ENCODE measurements at places on chromosomes 16 and 17.

DNA sequence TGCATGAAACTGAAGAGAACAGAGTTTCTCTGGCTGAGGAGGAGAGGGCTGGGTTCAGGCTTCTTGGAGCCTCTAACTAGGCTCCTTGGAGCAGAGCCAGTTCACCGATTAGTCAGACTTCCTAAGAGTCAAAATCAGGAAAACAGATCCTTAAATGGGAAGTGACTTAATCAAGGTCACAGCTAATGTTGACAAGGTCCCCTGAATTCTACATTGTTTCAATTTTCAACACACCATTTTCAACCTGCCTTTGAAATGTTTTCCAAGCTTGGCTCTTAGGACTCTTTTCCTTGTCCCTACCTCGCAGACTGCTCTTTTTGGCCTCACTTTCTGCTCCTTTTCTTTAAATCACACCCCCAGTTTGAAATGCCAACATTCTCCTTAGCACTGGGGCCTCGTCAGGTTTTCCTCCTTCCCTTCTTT lies 16.3 kb downstream of the MYL4 start:
- H3K4me1 ChIP-seq: peaks cover 2% of the 10 kb centered on the region
- H3K4me3 ChIP-seq: no peak overlapping the region
- no peaks in the 10 kb centered on the region for H3K27me3 ChIP-seq
- no peak for DNase-seq

- H3K4me1 ChIP-seq: no peaks in the 10 kb centered on the region
- H3K27ac ChIP-seq: no peak overlapping the region
- no peaks in the 10 kb centered on the region for H3K36me3 ChIP-seq
- H3K27me3 ChIP-seq: no peaks in the 10 kb centered on the region
These were observed 62.8 kb upstream of the HS3ST2 start for GRCh38 chr16:22751104-22751667.

DNA sequence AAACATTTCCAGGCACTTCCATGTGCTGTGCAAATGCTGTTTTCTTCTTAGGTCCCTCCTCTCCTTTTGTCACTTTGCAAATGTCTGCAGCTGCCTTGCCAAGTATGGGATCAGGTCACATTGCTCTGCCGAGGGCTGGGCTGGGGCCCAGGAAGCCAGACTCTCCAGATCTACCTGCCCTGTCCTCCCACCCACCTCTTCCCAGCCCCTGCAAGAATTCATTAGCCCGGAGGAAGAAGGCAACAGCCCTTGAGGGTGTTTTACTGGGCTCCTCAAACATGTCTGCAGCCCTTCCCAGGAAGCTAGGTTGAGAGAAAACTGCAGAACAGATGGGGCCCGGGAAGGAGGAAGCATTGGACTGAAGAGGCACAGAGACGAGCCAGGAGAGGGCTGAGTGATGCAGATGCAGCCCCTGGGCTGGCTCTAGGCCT lies 47.1 kb downstream of the WSB1 start:
- H3K4me1 ChIP-seq: peaks cover 8% of the 10 kb centered on the region
- H3K27me3 ChIP-seq: no peaks in the 10 kb centered on the region
- DNase-seq: no peak
- H3K4me3 ChIP-seq: no peak overlapping the region
- no peaks in the 10 kb centered on the region for H3K36me3 ChIP-seq

GRCh38 chr17:81499601-81499970 lies 13.0 kb downstream of the ACTG1 start:
- no peaks in the 10 kb centered on the region for H3K36me3 ChIP-seq
- H3K4me3 ChIP-seq: no peak overlapping the region
- no peaks in the 10 kb centered on the region for H3K27me3 ChIP-seq
- no peak for DNase-seq

DNA sequence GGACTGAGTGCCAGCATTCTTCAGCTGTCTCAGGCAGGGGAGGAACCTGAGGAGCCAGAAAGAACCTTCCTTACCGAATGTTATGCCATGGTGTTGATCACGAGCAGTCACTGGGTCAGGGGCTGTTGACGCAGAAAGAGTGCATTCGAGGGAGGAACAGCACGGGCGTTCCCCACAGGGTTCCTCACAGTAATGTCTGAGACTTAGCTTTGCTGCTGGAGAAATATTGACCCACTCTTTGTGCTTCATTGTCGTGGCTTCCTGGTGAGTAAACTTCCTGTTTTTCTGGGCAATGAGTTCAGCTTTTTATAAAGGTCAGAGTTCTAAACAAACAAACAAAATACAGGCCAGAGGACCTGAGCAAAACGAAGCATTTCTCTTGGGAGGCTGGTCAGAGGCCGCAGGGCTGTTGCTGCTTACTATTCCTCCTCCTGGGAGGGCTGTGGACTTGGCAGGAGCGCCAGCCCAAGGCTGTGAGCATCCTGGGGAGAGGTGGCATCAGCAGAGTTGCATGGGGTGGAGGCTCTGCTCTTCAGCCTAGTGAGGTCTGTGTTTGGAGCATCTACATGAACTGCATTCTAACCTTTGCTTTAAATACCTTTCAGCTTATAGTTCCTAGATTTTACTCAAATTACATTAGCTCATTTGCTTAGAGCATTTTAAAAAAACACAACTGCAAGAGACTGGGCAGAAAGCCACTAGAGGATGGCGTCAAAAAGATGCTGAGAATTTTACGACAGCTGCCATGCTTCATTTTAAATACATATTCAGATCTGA lies 143.1 kb upstream of the CACNG5 start:
- H3K4me1 ChIP-seq: no peaks in the 10 kb centered on the region
- H3K27ac ChIP-seq: no peak overlapping the region
- no peak for DNase-seq
- H3K4me3 ChIP-seq: no peak overlapping the region
- H3K27me3 ChIP-seq: no peaks in the 10 kb centered on the region
- H3K36me3 ChIP-seq: no peaks in the 10 kb centered on the region

- no peak overlapping the region for H3K4me3 ChIP-seq
- no peak overlapping the region for H3K27ac ChIP-seq
- H3K36me3 ChIP-seq: no peaks in the 10 kb centered on the region
- DNase-seq: no peak
- peaks cover 5% of the 10 kb centered on the region for H3K4me1 ChIP-seq
- no peaks in the 10 kb centered on the region for H3K27me3 ChIP-seq
These were observed 65.7 kb upstream of the METRNL start for GRCh38 chr17:83013779-83014117.

DNA sequence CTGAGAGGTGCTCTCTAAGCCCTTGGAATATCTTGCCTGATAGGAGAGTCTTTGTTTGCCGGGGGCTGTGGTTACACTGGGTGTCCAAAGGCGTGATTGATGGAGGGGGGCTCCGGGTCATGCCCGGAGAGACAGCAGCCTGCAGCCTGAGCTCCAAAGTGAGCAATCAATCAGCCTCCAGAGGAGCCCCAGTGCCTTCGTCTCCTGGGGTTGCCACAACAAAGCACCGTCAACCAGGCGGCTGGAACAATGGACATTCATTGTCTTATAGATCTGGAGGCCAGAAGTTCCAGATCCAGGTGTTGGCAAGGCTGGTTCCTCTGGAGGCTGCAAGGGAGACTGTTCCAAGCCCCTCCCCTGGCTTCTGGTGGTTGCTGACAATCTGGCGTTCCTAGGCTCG lies 24.0 kb upstream of the GINS2 start:
- no peak for DNase-seq
- H3K27ac ChIP-seq: no peak overlapping the region
- H3K36me3 ChIP-seq: no peaks in the 10 kb centered on the region
- H3K27me3 ChIP-seq: 0 out of 2 replicates have a peak, but pooled peaks cover 2% of the 10 kb centered on the region
- H3K4me1 ChIP-seq: no peaks in the 10 kb centered on the region
- H3K4me3 ChIP-seq: no peak overlapping the region

- H3K27ac ChIP-seq: no peak overlapping the region
- no peaks in the 10 kb centered on the region for H3K36me3 ChIP-seq
- H3K4me1 ChIP-seq: no peaks in the 10 kb centered on the region
- no peak for DNase-seq
- no peak overlapping the region for H3K4me3 ChIP-seq
These were observed 106.5 kb upstream of the COX10 start for GRCh38 chr17:13962716-13963240.

GRCh38 chr17:19773534-19773933 lies 25.4 kb upstream of the ALDH3A1 start:
- H3K4me3 ChIP-seq: no peak overlapping the region
- no peaks in the 10 kb centered on the region for H3K4me1 ChIP-seq
- no peaks in the 10 kb centered on the region for H3K36me3 ChIP-seq
- no peaks in the 10 kb centered on the region for H3K27me3 ChIP-seq
- DNase-seq: no peak

DNA sequence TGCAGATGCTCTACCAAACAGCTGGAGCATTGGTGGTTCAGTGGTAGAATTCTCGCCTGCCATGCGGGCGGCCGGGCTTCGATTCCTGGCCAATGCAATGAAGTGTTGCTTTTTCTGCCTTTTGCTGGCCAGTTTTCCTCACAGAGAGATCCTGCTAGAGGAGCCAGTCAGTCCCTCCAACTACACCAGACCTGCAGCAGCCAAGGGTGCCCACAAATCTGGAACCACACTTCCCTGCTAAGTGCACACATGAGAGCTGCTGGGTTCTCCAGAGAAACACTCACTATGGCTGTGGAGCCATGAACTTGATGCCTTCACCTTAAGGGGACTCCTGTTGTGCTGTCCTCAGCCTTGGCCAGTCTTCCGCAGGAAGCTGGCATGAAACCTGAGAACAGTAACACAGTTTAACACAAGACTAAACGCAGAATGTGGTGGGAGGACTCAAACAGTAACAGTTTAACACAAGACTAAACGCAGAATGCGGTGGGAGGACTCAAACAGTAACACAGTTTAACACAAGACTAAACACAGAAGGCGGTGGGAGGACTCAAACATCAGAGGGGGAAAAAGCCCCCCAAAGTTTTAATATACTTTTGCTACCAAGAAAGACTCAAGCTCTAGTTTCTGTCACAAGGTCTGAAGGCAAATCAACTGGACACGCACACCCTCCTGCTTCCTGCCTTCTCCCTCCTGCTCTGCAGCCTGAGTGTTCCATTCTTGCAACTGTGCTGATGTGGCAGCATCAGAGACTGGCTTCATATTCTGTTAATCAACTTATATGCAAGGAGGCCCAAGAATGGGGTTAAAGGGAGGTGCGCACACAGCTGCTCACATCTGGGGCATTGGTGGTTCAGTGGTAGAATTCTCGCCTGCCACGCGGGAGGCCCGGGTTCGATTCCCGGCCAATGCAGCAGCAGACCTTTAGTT lies 12.0 kb downstream of the VAC14 start:
- H3K36me3 ChIP-seq: peaks cover 14% of the 10 kb centered on the region
- no peaks in the 10 kb centered on the region for H3K27me3 ChIP-seq
- H3K4me3 ChIP-seq: no peak overlapping the region

DNA sequence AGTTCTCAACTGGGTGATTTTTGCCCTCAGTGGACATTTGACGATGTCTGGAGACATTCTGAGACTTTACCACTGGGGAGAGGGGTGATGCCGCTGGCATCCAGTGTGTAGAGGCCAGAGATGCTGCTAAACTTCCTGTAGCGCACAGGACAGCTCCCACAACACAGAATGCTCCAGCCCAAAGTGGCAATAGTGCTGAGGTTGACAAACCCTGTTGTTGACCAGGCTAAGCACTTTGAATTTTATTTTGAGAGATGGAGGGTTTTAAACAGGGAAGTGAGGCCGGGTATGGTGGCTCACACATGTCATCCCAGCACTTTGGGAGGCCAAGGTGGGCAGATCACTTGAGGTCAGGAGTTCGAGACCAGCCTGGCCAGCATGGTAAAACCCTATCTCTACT lies 44.0 kb downstream of the SYT17 start:
- H3K36me3 ChIP-seq: no peaks in the 10 kb centered on the region
- H3K27ac ChIP-seq: no peak overlapping the region
- H3K4me3 ChIP-seq: no peak overlapping the region

GRCh38 chr16:80287674-80288073 lies 253.1 kb upstream of the DYNLRB2 start:
- no peak overlapping the region for H3K27ac ChIP-seq
- no peak overlapping the region for H3K4me3 ChIP-seq
- H3K36me3 ChIP-seq: no peaks in the 10 kb centered on the region
- H3K4me1 ChIP-seq: no peaks in the 10 kb centered on the region
- DNase-seq: no peak

GRCh38 chr17:34670618-34671017 lies 91.2 kb downstream of the TMEM132E start:
- DNase-seq: no peak
- no peak overlapping the region for H3K27ac ChIP-seq
- H3K4me3 ChIP-seq: no peak overlapping the region
- no peaks in the 10 kb centered on the region for H3K27me3 ChIP-seq

DNA sequence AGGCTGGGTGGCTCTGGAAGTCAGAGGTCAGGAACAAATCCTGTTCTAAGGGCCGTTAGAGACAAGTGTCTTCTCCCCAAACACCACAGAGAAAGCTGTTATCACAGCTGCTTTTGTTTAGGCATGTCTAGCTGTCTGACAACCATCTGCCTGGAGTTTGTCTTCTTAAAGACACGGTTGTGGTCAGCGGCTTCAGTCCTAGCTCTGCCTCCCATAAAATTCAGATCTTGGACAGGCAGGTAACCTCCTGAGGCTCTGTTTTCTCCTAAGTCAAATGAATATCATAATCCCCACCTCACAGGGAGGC lies 2.3 kb upstream of the ITGA3 start:
- no peak overlapping the region for H3K27ac ChIP-seq
- H3K36me3 ChIP-seq: no peaks in the 10 kb centered on the region
- DNase-seq: no peak
- H3K4me1 ChIP-seq: peaks cover 7% of the 10 kb centered on the region

DNA sequence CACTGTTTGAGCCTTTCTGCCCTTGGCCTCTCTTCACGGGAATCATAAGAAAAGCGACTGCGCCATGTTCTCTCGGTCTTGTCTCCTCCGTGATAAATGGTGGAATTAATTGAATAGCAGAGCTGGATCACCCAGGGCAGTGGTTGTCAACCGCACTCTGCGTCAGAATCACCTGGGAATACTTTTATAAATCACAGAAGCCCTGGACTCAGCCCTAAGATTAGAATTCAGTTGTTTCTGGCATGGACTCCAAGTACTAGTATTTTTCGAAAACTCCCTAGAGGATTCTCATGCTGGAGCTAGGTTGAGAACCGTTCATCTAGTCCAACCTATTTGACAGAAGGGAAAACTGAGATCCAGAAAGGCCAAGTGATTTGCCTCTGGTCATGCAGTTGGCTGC lies 64.1 kb downstream of the SPACA3 start:
- no peak for DNase-seq
- H3K4me1 ChIP-seq: no peaks in the 10 kb centered on the region
- no peak overlapping the region for H3K27ac ChIP-seq
- no peaks in the 10 kb centered on the region for H3K36me3 ChIP-seq
- no peaks in the 10 kb centered on the region for H3K27me3 ChIP-seq
- H3K4me3 ChIP-seq: no peak overlapping the region

- no peaks in the 10 kb centered on the region for H3K27me3 ChIP-seq
- no peak overlapping the region for H3K27ac ChIP-seq
- no peaks in the 10 kb centered on the region for H3K36me3 ChIP-seq
- no peak for DNase-seq
These were observed 20.9 kb upstream of the NSRP1 start for GRCh38 chr17:30095507-30096244.
